ENCODE measurements at places on chromosomes 3 and 15. TPM values are rescaled to one million over a fixed set of nuclear protein-coding genes. Genes with fewer than 3 reads are reported as not detected.

GRCh38 chr3:44958386-44958785 is 17.6 kb downstream of the ZDHHC3 start:
- DNase-seq, result no peak
- no peak overlapping the region for H3K27ac ChIP-seq
- H3K4me3 ChIP-seq, result no peak overlapping the region
- no peaks in the 10 kb centered on the region for H3K27me3 ChIP-seq

DNA sequence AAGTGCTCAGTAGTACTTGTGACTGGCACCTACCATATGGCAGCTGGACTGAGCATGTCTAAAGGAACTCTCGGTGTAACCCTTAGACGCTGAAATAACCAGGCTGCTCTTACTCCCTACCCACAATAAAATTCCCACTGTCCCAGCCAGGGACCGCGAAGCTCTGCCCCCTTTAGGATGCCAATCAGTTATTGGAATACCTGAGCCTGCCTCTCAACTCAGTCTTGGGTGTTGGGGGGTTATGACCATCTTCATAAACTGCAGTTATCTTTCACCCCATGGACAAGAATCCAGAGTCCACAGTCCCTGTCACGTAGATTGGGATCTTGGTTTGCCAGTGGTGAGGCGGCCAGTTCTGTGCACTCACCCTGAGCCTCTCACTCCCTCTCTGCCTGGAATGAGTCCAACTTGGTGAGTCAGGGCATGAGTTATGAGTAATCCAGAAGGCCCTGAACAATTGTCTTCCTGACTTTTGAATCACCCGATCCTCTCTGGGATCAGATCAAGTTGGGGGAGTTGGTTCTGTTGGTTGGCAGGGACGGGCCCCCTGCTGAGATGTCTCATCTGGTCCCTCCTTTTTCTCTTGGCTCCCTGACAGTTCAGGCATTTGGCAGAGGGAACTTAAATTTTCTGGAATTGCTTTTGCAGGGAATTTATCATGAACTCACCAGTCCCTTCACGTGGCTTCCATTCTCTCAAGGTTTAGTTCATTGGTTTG is 120.1 kb upstream of the UBE2E1 start:
- DNase-seq, result no peak
- H3K4me3 ChIP-seq, result no peak overlapping the region
- peak overlapping the region; percentile 46 for H3K27ac ChIP-seq
- peaks cover 15% of the 10 kb centered on the region for H3K4me1 ChIP-seq
- H3K27me3 ChIP-seq, result no peaks in the 10 kb centered on the region
- H3K36me3 ChIP-seq, result no peaks in the 10 kb centered on the region

- H3K27me3 ChIP-seq, result no peaks in the 10 kb centered on the region
- H3K4me3 ChIP-seq, result no peak overlapping the region
- H3K4me1 ChIP-seq, result peaks cover 3% of the 10 kb centered on the region
- H3K27ac ChIP-seq, result no peak overlapping the region
- H3K36me3 ChIP-seq, result no peaks in the 10 kb centered on the region
- DNase-seq, result no peak
These were observed 278.1 kb downstream of the ULK4 start for GRCh38 chr3:41683666-41684350.

GRCh38 chr3:2635511-2635910 is 474.7 kb downstream of the IL5RA start:
- no peak overlapping the region for H3K4me3 ChIP-seq
- no peaks in the 10 kb centered on the region for H3K36me3 ChIP-seq
- no peak for DNase-seq
- no peaks in the 10 kb centered on the region for H3K27me3 ChIP-seq
- no peaks in the 10 kb centered on the region for H3K4me1 ChIP-seq

- no peak overlapping the region for H3K27ac ChIP-seq
- no peaks in the 10 kb centered on the region for H3K36me3 ChIP-seq
- H3K27me3 ChIP-seq, result no peaks in the 10 kb centered on the region
- no peak for DNase-seq
- no peaks in the 10 kb centered on the region for H3K4me1 ChIP-seq
- no peak overlapping the region for H3K4me3 ChIP-seq
These were observed 491.9 kb downstream of the NTRK3 start for GRCh38 chr15:87764461-87765240.

DNA sequence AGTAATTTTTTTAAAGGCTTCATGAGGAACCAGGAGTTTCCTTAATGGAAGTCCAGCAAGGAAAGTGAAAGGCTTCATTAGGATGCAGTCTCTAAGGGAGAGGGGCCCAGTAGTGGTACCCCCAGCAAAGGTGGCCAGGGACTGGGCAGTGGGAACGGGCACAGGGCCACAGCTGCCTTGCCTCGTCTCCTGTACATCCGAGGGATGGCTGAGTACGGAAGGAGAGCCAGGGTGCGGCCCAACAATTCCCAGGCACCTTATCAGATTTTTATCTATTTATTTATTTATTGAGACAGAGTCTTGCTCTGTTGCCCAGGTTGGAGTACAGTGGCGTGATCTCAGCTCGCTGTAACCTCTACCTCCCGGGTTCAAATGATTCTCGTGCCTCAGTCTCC is 14.5 kb downstream of the SEMA3G start:
- peaks cover 49% of the 10 kb centered on the region for H3K4me1 ChIP-seq
- no peak overlapping the region for H3K4me3 ChIP-seq
- H3K27me3 ChIP-seq, result no peaks in the 10 kb centered on the region
- peak; percentile 32 for DNase-seq

DNA sequence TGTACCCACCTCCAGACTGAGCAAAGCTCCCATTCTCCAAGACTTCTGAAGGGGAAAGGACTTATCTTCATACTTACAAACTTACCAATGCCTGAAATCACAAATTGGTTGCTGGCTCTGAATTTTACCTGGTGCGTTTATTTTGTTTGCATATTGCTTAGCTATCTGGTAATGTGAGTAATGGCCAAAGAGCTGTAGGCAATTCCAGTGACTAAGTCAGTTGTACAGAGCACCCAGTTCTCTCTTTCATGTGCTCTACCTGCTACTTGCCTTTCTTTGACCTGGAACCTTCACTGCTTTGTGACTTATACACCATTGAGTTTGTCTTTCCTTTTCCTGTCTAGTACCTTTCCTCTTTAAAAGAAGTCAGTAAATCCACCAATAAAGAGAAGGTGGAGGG is 755.9 kb upstream of the LMCD1 start:
- H3K27ac ChIP-seq, result no peak overlapping the region
- no peak overlapping the region for H3K4me3 ChIP-seq

DNA sequence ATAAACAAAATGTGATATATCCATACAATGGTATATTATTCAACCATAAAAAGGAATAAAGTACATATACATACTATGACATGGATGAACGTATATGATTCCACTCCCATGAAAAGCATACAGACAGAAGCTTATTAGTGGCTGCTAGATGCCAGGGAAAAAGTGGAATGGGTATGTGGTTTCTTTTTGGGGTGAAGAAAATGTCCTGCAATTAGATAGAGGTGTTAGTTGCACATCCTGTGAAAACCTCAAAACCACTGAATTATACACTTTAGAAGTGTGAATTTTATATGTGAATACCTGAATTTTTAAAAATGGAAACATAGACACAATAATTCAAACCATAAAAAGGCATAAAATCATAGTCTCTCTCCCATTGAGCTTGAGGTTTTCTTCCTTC is 11.2 kb downstream of the DENND6A start:
- H3K36me3 ChIP-seq, result peaks cover 4% of the 10 kb centered on the region
- no peak overlapping the region for H3K27ac ChIP-seq
- DNase-seq, result no peak
- no peaks in the 10 kb centered on the region for H3K27me3 ChIP-seq

DNA sequence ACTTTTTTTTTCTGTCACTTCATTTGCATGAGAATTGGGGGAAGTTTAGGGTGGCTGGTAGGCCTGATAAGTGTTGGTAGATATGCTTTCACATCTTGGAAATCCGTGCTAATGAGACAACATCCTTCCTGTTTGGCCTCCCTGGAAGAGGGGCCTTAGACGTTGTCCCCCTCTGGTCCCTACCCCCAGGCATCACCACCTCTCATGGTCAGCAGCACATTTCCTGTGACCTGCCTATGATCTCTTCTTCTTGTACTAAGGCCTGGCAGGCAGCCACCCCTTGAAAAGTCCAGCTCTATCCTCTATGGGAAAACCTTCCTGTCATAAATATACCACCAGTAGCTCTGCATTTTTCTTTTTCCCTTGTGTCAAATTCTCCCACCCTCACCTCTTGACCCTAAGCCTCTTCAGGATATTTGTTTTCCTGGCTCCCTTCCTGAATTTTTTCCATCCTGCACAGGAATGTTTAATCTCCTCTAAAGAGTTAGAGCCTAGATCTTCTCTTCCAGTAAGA is 107.8 kb downstream of the SNRK start:
- no peaks in the 10 kb centered on the region for H3K4me1 ChIP-seq
- no peak overlapping the region for H3K27ac ChIP-seq
- no peaks in the 10 kb centered on the region for H3K36me3 ChIP-seq

Gene LTK
- total RNA-seq, result 0.57 TPM

Gene SLITRK3
- 0.15 TPM for total RNA-seq

Gene CCDC39
- not detected for total RNA-seq

Gene DPPA2
- total RNA-seq, result not detected
